ENCODE measurements at places on chromosomes 2 and 18.

- DNase-seq, result no peak
These were observed 85.3 kb downstream of the ACVR1 start for GRCh38 chr2:157790780-157791179.

GRCh38 chr2:9420495-9420894 is 2.8 kb downstream of the ITGB1BP1 start:
- no peak for DNase-seq

DNA sequence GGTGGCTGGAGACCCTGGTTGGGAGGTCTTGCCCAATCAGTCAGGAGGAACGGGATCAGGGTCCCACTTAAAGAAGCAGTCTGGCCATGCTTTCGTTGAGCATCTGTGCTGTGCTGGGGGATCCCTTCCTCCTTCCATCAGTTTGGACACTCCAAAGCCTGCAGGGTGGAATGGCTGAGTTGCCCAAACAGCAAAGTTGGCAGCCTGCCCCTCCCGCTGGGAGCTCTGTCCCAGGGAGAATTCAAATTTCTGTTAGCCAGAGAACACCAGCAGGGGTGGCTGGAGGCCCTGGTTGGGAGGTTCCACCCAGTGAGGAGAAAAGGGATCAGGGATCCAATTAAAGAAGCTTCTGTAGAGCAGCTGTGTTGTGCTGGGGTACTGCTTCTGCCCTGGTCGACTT is 96.9 kb upstream of the CTAGE1 start:
- no peak for DNase-seq

- DNase-seq, result no peak
These were observed 5.2 kb upstream of the CHCHD5 start for GRCh38 chr2:112579241-112579640.

DNA sequence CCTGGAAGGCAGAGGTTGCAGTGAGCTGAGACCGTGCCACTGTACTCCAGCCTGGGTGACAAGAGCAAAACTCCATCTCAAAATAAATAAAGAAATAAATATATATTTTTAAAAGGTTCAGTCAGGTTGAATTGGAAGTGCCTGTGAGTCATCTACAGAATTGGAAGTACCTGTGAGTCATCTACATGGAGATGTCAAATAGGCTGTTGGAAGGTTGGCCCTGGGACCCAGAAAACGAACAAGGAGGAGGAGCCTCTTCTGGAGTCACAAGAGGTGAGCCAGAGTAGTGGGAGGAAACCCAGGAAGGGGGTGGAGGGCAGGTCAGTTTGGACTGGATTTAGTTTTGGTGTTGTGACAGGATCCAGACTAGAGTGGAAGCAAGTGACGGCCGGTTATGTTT is 15.2 kb upstream of the SCYGR1 start:
- DNase-seq, result no peak

GRCh38 chr2:49379406-49379805 is 225.1 kb upstream of the FSHR start:
- no peak for DNase-seq

GRCh38 chr2:9123069-9123468 is 83.5 kb upstream of the ASAP2 start:
- no peak for DNase-seq

- DNase-seq, result no peak
These were observed 221.7 kb upstream of the SH3BP4 start for GRCh38 chr2:234730066-234730640.

GRCh38 chr2:85995648-85996529 is 107.1 kb upstream of the ST3GAL5 start:
- no peak for DNase-seq

- DNase-seq, result no peak
These were observed 70.7 kb downstream of the TANK start for GRCh38 chr2:161230959-161231358.

GRCh38 chr18:240175-240574 is 27.7 kb downstream of the THOC1 start:
- no peak for DNase-seq

GRCh38 chr2:84908948-84909713 is 3.7 kb downstream of the TMSB10 start:
- DNase-seq, result peak; percentile 82

GRCh38 chr2:64846177-64846576 is 143.0 kb upstream of the SLC1A4 start:
- DNase-seq, result no peak

DNA sequence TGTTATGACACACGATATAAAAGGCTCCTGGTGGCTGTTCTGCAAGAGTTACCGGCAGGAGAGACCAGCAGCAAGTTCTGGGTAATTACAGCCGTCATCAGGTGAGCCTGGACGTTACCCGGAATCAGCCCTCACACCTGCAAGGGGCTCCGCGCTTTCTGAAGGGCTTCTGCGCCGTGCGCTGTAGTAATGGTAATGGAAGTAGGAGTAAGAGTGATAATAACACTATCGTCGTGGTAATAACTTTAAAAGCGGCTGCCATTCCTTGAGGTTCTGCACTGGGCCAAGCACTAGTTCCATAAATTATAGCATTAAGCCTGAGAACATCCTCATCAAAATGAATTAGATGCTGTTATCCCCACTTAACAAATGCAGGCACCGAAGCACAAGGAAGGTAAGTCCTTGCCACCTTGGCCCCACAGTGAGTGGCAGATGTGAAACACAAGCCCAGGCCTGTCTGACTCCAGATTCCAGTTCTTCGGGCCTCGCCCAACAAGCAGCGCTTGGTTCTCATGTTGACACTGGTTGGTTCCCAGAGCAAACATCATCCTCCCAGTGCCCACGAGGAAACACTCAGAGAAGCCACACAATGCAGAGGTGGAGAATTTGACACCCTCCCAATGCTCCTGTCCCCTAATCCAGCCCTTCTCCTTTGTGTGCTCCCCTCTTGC is 205.2 kb downstream of the EIPR1 start:
- DNase-seq, result no peak

- DNase-seq, result no peak
These were observed 70.7 kb downstream of the MYOM1 start for GRCh38 chr18:3148930-3149535.

GRCh38 chr2:224166654-224167053 is 127.6 kb upstream of the SERPINE2 start:
- DNase-seq, result no peak

DNA sequence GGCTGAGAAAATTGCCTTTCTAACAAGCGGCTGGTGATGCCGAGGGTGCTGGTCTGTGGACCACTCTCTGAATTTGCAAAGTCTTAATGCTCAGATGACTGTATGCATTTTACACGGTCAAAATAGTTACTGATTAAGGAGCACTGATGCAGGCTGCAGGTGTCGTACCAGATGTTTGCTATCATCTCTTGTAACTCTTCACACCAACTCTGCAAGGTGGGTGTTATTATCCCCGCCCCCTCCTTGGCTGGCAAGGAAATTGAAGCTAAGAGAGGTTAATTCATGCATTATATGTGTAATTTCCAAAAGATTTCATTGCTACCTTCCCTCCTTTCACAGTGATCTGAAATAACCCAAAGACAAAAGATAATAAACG is 13.0 kb upstream of the LBH start:
- DNase-seq, result no peak

DNA sequence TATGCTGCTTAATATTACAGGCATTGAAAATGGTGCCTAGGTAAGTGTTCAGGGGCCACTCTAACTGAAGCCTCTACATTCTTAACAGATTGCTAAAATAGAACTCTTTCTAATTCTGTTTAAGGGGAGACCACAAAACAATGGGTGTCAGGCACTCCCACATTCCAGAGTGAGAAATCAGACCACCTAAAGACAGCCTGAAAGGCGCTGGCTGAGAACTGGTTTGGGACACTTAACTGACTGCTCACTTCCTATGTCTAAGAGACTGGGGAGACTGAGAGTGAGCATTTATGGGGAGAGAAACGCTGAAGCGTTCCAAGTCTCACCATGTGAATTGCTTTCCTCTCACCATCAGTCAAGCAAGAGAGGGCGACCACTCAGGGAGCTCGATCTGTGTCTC is 108.8 kb upstream of the ITGB6 start:
- no peak for DNase-seq

- no peak for DNase-seq
These were observed 91.6 kb downstream of the PRKRA start for GRCh38 chr2:178359192-178359912.

- no peak for DNase-seq
These were observed 29.4 kb downstream of the NLRC4 start for GRCh38 chr2:32235315-32235714.

DNA sequence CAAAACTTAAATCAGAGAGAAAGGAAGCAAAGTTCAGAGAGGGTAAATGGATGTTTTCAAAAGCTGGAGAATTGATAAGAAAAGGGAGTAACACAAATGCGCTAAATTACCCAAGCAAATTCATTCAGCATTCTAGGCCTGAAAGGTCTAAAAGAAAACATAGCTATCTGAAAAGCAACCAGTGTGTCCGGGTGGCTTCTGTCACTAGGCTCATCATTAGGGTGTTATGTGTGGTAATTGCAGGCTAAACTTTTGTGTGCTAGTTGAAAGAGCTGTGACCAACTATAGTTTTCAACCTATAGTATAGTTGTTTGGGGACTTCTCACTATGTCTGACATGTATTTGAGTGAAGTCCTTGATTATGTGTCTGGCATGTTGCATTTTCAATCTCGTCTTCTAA is 839.6 kb upstream of the ZEB2 start:
- no peak for DNase-seq

GRCh38 chr18:42520138-42520537 is 565.1 kb downstream of the PIK3C3 start:
- DNase-seq, result no peak

DNA sequence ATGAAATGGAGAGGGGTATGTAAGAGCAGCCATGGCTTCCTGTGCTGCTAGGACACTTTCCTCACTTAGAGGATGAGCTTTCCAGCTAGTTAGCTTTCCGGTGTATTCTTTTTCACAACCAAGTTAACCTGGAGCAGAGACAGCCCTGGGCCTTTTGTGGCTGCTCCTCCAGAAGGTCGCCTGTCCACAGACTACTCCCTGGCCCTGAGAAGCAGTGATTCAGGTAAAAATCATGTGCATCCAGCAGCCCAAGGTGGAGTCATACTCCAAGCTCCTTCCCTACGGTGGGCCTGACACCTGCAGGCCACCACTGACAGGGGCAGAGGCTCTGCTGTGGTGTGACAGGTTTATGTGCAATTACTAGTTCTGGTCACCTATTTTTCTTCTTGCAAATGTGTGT is 187.2 kb downstream of the ANKRD30B start:
- no peak for DNase-seq

GRCh38 chr2:15069149-15069548 is 436.6 kb downstream of the LRATD1 start:
- no peak for DNase-seq

DNA sequence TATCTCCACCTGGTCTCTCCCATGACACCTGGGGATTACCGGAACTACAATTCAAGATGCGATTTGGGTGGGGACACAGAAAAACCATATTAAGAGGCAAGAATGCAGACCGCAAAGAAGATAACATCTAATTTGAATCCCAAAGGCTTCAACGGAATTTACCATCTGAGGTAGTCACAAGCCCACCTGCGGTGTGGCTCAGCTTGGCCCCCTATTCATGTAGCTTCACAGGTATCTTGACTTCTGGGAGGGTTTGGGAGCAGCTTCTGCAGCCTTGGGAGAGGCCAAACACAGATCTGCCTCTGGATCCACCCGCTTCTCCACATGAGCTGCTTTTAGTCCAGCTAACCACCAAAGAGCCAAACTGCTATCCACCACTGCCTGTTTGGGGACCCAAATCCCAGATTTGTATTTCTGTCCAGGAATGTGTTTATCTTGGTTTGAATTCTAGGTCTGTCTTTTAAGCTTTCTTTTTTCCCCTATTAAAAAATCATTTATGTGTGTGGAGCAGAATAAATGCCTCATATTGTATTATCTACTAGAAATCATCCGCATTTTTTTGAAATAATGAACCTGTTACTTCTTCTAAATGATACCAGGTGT is 247.6 kb downstream of the DLGAP1 start:
- DNase-seq, result no peak

DNA sequence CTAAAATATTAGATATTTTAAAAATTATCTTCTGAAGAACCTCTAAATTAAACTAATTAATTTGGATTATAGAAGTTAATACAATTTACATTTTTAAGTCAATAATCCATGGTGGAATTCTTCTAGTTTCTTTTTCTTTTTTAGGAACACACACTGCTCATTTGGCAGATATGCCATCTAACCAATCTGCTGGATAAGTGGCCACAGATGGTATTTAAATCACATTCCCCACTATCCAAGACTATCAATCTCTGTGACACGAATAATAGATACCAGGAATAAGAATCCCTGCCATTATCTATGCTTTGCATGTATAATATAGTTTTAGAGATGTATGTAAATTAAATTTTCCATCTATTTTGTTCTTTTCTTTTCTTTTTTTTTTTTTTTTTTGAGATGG is 58.5 kb downstream of the CABYR start:
- DNase-seq, result no peak

DNA sequence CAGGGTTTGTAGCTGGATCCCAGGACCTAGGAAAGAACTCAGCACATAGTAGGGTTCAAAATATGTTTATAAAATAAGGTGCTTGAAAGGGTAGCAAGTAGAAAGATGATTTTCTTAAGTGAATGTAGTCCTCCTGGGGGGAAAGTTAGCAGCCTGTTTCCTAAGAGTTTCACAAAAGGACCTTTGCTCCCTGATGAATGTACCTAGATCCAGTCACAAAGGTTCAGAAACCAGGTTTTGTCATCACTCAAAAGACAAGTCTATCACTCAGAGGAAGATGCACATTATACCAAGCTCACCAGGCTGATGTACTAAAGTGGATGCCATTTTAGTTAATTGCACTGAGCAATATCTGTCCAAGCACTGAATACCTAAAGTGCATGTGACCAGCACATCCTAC is 378.2 kb downstream of the BCL11A start:
- no peak for DNase-seq

DNA sequence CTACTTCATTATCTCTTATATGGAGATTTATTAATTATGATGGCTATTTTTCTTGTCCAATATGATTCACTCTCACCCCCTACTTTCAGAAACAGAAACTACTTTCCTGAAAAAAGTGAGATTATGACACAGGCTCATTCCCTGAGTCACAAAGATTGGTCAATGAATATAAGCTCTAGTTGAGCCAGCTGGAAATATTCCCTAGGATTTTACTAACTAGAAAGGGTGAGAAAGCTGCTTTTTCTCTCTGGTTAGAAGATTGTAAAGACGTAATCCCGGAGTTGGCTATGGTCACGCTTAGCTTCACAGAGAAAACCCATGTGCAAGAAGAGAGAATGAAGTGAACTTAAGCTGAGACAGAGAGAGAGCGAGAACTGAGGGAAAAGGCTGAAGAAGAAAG is 223.7 kb upstream of the SMAD7 start:
- DNase-seq, result no peak

GRCh38 chr2:21361957-21362486 is 238.3 kb downstream of the TDRD15 start:
- DNase-seq, result no peak

GRCh38 chr18:48308027-48308635 is 101.1 kb downstream of the ZBTB7C start:
- no peak for DNase-seq

GRCh38 chr2:149487189-149487588 is 100.4 kb downstream of the MMADHC start:
- no peak for DNase-seq

- no peak for DNase-seq
These were observed 86.5 kb upstream of the TAF1B start for GRCh38 chr2:9756692-9757250.

Measured in CD4-positive, alpha-beta T cell treated with Interleukin-4 for 1 hour (primary cell).